ENCODE measurements at places on chromosomes 12 and 14.
A peak's percentile ranks its signal among the peaks of the same experiment; 100 is the strongest.

DNA sequence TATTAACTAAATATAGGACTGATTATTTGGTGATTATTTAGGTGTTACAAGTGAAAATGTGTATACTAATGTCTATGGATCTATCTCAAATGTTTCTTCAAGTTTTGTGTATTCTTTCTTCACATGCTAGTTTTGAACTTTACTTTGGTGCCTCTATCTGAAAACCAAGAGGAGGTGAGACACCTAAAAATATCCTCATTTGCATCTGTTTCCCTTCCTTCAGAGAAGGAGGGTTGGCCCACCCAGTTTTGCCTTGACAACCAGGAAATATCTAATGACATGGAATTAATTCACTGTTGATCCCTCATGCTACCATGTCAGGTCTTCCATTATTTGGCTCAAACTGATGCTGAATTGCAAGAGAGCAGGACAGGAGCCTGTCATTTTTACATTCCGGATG lies 500.4 kb downstream of the NELL2 start:
- no peak for DNase-seq

DNA sequence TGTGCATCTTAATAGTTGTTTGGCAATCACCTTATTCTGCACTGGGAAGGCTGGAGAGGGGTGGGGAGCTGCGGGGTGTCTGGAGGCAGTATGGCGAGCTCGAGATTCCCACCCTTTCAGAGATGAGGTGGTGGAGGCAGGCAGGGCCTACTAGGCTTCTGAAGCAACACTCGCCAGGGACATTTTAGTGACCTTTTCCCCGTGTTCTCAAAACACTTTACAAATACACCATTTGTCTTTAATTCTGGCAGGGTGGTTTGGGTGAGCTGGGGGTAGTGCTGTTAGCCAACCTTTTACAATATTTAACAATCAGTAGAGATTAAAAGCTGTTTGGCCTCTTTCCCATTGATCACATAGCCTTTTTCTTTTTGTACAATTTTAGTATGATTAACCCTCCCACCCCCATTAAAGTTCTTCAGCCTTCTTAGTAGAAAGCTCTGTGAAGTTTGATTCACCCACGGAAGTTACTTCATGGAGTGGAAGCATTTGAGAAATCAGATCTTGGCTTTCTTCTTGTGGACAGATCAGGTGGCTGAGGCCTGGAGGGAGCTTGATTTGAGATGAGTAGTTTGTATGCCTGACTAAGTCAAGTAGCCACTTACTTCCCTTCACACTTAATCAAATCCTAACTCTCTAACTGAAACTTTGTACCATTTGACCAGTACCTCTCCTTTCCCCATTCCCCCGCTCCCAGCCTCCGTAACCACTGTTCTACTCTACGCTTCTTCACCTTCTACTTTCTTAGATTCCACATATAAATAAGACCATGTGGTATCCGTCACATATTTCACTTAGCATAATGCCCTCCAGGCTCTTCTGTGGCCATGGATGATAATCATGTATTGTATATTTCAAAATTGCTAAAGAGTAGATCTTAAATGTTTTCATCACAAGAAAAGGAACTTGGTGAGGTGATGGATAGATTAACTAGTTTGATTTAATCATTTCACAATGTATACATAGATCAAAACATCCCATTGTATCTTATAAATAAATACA lies 41.0 kb downstream of the TRAF3 start:
- no peak for DNase-seq

GRCh38 chr14:104187931-104188726 lies 49.7 kb downstream of the KIF26A start:
- no peak for DNase-seq

DNA sequence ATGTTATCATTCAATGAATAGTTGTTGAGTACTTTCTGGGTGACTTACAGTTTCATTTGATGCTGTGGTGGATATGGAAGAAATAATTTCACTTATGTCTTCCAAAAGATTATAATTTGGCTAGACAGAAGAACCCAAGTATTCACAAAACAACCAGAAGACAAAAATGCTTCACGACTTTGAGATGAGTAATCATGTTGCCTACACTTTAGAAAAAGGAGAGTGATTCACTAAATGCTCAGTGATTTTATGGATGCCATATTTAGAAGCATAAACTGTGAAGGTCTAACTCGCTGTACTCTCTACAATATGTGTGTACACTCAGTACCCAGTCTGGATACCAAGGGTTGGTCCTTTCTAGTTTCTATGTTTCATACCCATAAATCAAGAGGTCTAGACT lies 101.3 kb upstream of the E2F7 start:
- no peak for DNase-seq

- DNase-seq, result peak; percentile 52
Measured at GRCh38 chr12:48933664-48934311, 8.5 kb upstream of the FKBP11 start.

DNA sequence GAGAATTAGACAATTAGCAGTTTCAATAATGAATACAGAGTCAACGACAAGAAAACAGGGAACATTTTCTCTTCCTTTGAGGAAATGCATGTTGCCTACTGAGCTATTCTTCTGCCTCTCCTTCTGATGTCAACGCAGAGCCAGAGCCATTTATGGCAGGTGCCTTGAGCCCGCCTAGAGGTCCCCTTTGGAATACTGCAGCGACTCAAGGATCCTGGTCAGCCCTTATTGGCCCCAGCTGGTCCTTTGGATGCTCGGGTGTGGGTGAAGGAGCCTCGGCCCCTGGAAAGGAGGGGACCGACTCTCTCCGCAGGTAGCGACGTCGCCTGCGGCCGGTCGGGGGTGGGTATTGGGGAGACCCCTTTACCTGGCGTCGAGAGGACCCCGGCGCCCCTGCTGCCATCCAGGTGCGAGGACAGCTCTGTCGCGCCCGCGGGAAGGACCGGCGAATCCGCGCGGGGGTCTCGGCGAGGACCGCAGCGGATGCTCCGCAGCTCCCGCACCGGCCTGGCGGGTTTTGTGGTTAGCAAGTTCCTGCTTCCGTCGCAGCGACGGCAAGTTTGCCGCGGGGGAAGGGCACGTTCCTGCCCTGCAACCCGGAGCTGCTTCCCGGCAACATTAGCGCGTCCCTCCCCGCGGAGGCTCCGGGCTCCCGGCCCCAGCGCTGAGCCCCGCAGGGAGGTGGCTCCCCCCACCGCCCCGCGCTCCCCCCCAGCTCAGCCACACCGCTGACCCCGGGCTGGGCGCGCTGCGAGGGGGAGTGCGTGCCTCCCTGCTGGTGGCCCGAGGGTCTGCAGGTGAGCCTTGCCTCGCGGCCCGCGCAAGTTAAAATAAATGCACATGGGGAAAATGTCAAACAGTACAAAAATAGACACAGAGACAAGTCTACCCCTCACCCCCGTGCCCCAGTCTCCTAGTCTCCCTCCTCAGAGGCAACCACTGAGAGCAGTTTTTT lies at the start of gene MANSC1:
Gene MANSC1, minus strand, starts transcription at position 532 of the 955 bp plus-strand sequence. CDS start 6,928 bp downstream, outside the sequence.
- peak; percentile 19 for DNase-seq

DNA sequence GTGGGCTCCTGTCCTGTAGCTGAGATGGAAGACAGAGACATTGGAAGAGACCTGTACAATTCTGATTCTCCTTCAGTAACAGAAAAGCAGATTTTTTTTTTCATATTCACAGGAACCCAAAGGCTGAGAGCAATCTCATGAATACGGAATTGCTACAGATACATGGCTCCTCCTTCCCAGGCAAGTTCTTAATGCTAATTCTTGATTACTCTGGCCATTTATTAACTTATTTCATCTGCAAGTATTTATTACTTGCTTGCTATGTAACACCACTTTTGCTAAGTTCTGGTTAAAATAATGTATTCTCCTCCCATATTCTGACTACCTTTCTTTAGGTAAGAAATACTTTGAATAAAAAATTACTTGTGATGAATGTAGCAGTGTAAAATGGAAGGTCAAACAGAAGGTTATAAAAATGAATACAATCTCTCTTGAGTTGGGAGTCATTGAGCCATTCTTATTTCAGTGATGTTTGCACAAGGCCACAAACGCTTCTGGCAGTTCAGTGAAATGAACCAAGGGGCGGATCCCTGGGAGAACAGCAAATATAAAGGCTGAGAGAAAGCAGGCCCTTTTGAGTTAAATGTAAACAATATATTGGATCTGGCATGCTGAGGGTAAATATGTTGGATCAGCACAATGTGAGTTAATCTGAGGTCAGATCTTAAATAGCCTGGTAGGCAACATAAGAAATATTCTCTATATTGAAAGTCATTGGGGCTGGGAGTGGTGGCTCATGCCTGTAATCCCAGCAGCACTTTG lies 37.6 kb downstream of the MUCL1 start:
- no peak for DNase-seq

- DNase-seq, result no peak
Measured at GRCh38 chr12:131832321-131833231, 4.4 kb downstream of the MMP17 start.

- DNase-seq, result no peak
Measured at GRCh38 chr12:48767047-48767446, 21.8 kb downstream of the ADCY6 start.

DNA sequence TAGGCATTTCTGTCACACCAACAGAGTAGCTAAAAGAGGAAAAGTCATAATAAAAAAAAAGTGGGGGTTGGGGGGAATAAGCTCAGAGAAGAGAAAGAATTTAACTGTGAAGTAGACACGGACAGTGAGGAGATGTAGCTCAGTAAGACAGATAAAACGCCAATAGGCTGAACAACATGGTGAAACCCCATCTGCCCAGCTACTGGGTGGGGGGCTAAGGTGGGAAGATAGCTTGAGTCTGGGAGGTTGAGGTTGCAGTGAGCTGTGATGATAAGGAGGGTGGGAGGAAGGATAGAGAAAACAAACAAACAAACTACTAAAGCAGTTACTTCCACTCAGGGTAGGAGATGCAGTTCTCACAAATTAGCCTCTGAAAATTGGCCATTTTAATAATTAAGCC lies 25.0 kb downstream of the HECTD4 start:
- no peak for DNase-seq

GRCh38 chr12:43325786-43326185 lies 226.2 kb downstream of the ADAMTS20 start:
- DNase-seq, result no peak

DNA sequence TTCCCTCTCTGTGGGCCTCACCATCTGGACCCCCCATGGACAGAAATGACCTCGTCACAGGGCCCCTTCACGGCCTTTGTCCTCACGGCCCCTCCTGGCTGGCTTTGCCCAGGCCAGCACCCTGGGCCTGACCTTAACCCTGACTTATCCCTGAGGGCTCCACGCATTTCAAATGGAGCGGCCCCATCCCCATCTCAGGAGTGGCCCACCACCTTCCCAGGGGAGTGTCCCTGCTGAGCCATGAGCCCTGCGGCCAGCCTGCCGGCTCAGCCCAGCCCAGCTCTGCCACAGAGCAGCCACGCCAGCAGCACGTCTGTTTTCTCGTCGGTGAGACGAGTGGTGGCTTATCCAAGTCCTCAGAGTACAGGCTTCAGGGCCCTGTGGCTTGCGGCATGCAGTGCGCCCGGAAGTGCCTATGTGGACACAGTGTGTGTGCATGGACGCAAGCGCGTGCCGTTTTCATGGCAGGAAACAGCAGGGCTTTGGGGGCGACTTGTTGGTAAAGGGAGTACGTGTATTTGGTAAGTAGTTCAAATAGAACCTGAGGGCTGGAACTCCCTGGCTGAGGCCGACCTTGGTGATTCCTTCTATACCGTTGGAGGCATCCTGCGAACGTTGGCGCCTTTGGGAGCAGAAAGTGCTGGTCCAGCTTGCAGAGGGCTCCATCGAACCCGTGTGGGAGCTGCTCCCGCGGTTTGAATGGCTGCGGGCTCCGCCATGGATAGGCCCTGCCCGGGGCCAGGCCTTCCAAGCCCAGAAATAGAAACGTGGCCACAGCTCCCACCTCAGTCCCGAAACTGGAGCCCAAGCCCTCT lies 52.1 kb downstream of the LRCOL1 start:
- DNase-seq, result no peak

DNA sequence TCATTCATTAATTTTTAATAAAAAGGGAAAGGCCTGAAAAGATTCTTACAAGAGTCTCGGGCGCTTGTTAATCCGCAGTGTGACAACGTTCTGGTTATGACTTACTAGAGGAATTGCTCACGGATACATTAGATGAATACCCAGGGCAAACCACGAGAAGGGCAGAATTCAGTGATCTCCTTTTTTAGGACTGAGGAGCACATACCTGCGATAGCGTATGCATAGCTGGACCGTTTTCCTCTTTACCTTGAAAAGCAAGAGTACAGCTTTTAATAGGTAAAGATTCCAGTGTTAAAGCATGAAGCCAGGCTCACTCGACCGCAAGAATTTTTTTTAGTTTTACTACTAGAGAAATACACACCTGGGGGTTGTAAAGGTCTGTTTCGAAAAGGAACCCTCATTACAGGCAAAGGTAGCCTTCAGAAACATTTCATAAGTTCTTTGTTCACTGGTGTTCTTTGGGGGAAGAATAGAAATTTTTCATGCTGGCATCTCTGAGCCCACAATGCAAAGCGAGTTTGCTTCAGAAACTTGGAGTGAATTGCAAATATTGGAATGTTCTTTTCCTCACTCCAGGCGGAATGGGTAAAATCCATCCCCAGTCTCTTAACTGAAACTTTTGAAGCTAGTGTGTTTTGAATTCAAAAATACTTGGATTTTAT lies 953 bp downstream of the MAPK1IP1L start:
- no peak for DNase-seq

DNA sequence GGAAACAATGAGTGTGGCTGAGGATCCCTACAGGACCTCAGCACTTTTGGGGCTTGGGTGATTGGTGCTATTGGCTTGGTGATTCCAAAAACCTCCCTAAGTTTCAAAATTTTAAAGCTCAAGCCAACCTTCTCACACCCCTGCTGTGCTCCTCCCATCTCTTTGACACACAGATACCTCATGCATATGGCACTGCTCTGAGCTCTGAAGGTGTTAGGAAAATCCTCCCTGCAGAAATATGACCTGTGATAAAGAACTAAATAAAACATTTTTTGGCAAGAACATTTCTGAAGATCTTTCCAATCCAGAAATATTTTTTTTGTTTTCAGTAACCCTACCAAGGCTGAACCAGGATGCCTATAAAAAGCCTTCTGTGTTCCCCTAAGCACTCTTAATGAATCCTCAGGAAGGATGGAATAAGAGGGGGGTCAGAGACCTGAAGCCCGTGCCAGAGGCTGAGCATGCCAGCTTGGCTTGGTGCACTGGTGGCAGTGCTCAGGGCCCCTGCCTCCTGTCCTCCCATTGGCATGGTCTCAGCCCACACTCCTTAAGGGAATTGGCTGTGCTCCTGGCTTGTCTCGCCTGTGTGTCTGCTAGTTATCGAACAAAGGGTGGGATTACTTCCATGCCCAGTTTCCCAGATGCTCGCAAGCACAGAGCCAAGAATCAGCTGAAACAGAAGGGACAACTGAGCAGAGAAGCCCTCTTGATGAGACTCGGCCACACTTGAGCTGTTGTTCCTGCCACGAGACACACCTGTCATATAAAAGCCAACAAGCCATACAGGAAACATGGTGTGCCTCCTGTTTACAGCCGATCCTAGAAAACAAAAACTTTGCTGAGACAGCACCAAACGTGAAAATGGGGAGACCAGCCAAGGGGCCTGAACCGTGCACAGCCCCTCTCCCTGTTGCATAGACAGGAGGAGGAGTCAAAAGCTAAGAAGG lies 132.7 kb upstream of the EEA1 start:
- no peak for DNase-seq
